ENCODE measurements at places on chromosomes 1 and 21.
A peak's percentile ranks its signal among the peaks of the same experiment; 100 is the strongest.

DNA sequence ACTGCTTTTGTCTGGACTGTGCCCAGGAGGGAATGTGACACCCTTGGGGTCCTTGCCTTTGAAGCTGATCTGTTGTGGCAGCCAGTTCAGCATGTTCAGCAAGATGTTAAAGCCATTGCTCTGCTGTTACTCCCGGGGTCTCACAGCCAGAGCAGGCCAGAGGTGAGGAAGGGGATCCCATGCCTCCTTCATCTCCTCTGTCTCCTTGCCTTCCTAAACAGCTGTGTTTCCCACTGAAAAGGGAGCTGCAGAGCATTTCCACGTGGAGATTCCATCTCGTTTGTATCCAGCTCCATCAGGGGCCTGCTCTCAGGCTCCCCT is 135.8 kb upstream of the COL6A1 start:
- DNase-seq = no peak

- DNase-seq = no peak
These were observed 1.0 kb downstream of the TP53BP2 start for GRCh38 chr1:223844787-223845036.

DNA sequence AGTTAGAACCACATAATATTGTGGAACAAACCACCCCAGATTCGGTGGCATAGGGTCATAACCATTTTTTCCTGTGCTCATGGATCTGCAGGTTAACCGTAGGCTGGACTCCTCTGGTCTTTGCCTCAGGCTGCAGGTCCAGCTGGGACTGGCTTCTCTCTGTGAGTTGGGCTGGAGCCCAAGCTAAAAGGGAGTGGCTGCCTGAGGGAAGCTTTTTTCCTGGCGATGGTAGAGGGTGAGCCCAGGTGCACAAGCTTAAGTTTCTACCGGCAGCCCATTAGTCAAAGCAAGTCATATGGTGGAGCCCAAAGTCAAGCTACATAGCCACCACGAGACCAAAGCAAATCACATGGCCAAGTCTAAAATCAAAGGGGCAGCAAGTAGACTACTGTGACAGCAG is 13.8 kb downstream of the EPHX4 start:
- DNase-seq = no peak

DNA sequence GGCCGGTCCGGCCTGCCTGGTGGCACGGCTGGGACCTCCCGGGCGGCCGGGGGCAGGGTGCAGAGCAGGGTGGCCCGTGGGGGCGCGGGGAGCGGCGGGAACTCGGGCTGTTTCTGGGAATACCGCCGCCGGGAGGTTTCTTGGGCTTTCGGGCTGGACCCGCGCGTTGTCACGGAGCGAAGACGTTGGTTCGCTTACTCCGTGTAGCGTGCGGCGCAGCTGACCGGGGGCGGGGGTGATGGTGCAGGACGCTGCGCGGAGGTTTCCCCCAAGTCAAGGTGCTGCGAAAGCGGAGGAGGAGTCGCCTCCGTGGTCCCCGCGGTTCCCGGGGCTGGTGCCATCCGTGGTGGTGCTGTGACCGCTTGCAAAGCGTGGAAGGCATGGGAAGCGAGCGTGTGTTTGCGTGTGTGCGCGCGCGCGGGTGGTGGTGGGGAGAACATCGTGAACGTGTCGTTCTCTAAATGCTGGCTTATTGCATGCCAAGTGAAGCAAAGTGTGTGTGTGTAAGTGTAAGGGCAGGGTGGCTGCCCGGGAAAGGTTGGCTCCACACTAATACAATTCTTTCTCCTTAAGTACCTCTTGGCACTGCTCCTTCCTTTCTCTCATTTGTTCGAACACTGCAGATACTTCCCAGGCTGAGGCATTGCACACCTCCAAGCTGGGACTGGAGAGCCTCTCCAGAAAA is 1.1 kb downstream of the RYR2 start:
- DNase-seq = no peak

DNA sequence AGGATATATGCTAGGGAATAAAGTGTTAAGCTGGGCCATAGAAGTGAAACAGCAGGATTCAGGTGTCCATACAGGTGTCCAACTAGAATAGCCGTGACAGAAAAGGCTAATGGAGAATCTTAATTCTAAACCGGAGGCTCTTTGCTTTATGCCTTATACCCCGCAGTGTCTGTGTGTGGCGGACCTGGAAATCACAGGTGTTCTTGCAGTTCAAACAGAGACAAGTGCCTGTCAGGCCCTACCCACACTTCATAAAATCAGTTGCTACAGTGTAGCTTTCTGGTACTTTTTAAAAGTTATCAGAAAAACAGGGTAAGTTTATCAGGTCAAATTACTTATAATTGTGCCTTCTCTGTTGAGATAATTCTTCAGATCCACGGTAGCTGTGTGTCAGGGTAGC is 293.9 kb downstream of the LRRC7 start:
- DNase-seq = no peak

GRCh38 chr1:53083636-53084588 is 21.9 kb downstream of the PODN start:
- no peak for DNase-seq

DNA sequence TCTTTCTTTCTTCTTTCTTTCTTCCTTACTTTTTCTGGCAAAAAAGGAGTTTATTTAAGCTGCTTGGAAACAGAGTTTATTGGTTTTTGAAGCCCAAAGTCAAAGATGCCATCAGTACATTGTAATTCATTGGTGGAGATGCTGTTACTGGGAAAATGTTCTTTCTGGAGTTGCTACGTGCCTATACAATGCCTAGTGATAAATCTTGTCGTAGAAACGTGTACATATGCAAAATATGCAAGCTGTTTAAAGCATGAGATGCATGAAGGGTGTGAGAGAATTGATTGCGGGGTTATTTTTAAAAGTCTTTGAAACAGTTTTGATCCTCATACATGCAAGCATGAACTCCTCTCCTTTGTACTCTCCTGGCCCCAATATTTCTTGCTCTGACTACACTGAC is 1060.6 kb upstream of the NCAM2 start:
- no peak for DNase-seq

DNA sequence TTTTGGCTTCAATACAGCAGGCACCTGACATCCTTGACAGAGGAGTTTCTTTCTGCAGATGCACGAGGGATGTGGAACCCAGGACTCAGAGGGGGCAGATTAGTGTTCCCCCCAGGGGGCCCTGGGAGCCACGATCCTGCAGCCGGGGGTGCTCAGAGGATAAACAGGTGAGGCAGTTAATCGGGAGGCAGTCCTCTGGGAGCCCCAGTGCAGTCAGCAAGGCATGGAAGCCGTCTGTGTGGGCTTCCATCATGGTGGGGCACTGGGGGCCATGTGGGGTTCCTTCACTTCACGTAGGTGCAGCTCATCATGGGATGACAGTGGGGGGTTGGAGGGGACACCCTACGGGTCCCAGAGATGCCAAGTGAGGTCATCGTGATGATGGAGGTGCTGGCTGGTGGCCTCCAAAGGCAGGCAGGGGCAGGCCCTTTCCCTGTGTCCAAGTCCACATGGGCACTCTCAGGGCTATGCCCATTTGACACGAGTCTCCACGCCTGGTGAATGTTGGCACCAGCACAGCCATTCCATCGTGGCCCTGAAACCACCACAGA is 59.3 kb upstream of the ABCG1 start:
- no peak for DNase-seq

- peak; percentile 98 for DNase-seq
These were observed 746 bp upstream of the LAMC1 start for GRCh38 chr1:183022202-183023145.

- DNase-seq = no peak
These were observed 619.0 kb upstream of the CHRM3 start for GRCh38 chr1:238767321-238767720.

DNA sequence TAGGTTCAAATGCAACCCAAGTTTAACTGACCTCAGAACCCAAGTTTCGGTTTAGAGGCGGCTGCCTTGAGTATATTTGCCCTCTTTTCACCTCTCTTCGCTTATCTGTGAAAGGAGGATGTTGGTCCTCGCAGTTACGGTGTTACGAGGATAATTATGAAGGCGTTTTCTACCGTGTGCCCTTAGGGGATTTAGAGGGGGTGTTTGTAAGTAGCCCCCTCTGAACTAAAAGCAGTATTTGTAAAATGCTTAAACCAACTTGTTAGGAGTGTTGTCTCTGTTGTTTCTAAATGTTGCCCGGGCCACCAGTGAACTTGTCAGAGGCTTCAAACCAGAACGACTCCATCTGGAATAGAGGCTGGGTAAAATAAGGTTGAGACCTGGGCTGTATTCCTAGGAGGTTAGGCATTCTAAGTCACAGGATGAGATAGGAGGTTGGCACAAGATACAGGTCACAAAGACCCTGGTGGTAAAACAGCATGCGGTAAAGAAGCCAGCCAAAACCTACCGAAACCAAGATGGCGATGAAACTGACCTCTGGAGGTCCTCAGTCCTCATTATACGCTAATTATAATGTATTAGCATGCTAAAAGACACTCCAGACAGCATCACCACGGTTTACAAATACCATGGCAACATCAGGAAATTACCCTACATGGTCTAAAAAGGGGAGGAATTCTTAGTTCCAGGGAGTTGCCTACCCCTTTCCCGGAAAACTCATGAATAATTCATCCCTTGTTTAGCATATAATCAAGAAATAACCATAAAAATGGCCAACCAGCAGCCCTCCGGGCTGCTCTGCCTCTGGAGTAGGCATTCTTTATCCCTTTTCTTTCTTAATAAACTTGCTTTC is 1.0 kb upstream of the PSRC1 start:
- no peak for DNase-seq

- no peak for DNase-seq
These were observed 5.5 kb downstream of the TLR5 start for GRCh38 chr1:223137455-223138085.

DNA sequence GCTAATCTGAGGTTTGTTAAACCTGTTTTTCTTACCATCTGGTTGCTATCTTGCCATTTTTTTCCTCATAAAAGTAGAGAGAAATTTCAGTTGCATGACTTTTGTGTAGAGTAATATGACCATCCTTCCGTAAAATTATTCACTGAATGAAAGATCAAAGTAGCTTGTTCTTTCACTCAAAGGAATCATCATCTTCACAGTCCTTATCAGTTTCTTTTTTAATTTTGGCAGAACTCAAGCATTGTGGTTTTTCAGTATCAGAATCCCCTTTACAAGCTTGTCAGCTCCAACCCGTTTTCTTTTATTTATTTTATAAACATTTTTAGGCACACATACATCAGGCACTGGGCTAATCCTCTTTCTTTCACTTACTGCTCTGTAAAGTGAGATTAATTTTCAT is 91.7 kb downstream of the UBE2U start:
- DNase-seq = no peak
